ENCODE measurements at places on chromosomes 4 and X.

- no peak for DNase-seq
These were observed 13.3 kb downstream of the CETN2 start for GRCh38 chrX:152817078-152817764.

DNA sequence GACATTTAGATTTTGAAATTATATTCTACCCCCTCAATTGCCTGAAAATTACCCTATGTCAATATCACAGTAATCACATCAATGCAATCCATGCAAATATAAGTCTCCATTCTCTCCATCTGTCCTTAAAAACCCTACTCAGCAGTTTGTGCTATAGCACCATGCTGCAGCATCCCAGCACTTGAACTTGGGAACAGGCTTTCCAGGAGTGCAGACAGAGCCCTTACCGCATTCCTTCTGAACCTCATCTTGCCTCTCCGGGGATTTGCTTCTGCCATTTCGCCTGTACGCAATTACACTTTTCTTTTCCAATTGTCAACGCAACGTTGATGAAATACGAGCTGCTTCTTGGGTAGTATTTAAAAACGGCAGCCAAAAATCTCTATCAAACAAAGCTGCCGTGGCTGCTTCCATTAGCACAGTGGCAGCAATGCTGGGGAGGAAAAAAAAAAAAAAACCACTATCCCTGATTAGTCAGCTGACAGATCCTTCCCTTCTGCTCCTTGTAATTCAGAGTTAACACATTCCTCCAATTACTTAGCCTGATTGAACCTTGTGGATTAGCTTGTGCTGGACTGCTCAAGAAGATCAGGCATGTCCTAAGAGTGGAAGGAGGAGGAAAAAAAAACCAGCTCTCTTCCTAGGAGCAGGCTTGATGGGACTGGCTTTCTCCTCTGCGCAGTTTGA lies 65.6 kb downstream of the MCF2 start:
- no peak for DNase-seq

DNA sequence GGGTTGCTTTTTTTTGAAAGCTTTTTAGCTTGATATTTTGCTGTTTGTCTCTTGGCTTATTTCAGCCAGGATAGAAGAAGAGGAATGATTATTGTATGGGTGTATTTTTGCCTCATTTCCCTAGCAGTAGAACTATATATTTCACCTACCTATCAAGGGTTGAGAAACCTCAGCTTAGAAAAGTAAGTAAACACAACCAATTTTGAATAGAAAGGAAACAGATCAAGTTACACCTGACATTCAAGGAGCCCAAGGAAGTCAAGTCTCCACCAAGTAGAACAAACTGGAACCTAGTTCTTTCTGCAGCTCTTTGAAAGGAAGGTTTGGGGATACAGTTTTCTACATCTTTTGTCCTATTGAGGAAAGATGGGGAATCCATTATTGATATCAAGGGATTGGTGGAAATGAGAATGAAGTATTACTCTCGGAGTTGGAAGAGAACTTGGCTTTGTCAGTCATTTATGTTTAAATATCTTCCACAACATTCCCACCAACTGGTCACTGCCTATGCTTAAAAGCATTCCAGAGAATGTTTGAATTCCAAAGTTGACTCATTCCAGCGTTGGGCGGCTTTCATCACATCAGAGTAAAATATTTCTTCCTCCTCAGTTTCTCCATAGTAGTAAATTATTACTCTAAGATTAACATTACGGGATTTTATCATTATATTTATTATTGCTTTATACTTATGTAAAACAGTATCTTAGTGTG lies 207.8 kb upstream of the CNKSR2 start:
- no peak for DNase-seq

GRCh38 chr4:10666616-10667015 lies 18.0 kb downstream of the CLNK start:
- no peak for DNase-seq

DNA sequence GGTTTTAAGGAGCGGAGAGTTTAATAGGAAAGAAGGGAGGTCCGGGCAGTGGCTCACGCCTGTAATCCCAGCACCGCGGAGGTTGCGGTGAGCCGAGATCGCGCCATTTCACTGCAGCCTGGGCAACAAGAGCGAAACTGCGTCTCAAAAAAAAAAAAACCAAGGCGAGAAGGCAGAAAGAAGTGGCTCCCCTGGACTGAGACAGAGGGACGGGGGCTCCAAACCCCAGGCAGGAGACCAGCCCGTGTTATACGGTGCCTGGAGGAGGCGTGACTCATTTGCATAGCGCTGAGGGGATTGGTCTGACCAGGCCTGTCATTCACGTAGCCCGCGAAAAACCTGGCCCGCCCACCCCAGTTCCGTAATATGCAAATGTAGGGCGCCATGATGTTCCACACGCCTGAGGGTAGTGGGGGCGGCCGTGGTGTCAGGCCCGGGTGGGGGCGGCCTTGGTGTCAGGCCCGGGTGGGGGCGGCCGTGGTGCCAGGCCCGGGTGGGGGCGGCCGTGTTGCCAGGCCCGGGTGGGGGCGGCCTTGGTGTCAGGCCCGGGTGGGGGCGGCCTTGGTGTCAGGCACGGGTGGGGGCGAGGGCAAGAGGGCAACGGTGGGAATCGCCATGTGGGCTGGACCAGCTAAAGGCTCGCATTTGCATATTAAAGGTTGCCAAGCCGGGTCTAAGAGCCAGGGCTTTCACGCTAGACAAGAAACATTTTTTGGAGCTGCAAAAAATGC lies 2.1 kb downstream of the PLCXD1 start:
- peak; percentile 84 for DNase-seq

DNA sequence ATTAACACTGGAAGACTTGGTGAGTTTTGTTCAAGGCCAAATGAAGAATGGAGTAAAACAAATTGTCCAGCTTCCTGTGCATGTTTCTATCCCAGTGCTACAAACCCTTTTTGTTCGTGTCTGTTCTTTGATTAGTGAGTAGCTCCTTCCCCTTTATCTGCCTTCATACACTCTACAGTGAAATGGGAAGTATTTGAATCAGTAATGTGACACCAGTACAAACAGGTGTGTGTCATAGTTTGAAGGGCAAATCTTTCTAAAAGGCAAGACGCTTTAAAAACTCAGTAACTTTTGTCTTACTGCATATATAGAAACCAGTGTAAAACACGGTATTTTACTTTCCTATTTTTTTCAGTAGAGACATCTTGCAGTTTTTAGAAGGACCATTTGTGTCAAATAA lies 5.9 kb downstream of the ARHGEF38 start:
- no peak for DNase-seq
